Stimulated activated CD8-positive, alpha-beta memory T cell treated with anti-CD3 and anti-CD28 coated beads, Interleukin-2, amount 100 ng/mL, for 48 hours (primary cell): ENCODE measurements at places on chromosomes 2 and 18.

DNA sequence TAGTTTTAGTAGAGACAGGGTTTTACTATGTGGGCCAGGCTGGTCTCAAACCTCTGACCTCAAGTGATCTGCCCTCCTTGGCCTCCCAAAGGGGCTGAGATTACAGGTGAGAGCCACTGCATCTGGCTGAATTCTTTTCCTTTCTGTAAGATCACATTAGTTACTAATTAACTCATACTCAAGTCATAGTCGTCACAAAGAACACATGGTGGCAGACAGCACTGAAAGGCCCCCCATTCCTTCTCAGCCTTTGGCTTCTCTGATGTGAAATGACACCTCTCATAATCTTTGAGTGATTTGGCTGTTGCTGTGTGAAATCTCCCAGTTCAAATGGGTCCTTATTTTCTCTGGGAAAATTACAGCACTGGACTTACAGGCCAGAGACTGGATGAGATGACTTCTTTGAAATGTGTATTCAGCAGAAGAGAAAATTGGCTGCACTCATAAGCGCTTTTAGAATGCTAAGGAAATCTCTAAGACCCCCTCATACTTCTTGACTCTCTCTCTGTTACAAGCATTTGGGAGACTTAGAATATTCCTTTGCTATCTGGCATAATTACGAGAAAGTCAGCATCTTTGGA, 764.8 kb downstream of the RNF144A start:
- no peak for DNase-seq

DNA sequence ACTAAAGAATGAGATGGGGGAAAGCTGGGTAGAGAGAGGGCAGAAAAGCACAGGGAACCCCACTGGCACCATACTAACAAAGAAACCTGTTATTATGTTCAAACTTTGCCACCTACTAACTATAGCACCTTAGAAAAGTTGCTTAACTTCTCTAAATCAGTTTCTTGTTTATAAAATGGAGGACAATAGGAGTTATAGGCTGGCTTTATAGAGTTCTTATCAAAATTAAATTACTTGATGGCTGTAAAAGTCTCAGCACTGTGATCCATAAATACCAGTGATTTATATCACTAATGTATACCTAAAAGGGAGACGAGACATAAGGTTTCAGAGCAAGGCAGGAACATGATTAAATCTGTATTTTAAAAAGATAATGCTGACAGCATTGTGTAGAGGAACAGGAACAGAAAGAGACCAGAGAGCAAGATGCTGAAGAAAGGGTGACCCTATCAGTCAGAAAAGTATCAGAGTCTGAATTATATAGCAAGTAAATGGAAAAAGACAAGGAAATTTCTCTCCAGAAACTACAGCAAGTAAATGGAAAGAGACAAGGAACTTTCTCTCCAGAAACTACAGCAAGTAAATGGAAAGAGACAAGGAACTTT, 29.1 kb downstream of the PRKD3 start:
- no peak for DNase-seq

DNA sequence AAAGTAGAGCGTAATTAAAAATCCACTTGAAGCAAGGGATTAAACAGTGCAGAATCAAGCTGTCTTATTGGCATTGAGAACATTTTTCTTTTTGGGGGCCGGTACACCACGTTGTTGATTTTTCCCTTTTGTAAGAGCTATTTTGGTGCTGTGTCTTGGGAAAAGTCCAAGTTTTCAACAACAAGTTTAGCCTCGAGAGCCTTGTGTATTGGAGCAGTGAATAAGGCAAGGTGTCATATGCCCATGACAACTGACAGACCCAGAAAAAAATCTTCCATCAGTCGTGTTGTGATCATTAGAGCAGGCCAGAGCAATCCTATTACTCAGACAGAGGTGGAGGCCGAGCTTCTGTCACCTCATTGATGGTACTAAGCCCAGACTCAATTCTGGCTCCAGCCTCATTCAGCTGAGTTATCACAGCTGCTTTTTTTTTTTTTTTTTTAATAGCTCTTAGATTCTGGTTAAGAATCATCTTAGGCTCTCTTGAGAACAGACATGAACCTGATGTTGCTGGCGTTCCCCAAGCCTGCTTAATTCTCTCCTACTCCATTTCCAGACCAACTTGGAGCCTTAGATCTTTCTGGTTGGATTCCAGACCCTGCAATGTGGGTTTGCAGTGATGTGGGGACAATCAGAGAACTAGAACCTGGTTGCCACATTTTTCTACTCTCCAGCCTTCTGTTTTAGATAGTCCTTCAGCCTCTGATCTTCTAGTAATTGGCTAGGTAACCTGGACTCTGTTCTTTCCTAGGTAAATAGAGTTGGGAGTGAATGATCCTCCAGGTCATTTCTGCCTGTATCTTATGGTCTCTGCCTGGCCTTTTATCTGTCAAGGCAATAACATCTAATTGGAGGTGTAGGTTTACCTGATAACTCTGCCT, 43.1 kb downstream of the MOGAT1 start:
- no peak for DNase-seq

GRCh38 chr2:71892896-71893295, 254.8 kb downstream of the CYP26B1 start:
- no peak for DNase-seq

DNA sequence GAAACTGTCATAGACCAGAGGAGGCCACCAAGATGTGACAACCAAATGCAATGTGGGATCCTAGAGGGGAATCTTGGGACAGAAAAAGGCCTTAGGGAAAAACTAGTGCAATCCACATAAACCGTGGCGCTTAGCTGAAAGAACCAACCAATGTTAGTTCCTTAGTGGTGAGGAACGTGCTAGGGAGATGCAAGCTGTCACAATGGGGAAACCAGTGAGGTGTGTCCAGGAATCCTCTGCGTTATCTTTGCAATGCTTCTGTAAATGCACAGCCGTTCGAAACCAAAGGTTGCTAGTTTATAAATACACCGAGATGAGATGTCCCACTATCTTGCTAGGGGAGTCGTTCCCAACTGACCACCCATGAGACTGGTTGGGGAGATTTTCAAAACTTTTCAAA, 157.0 kb upstream of the ID2 start:
- DNase-seq: no peak

DNA sequence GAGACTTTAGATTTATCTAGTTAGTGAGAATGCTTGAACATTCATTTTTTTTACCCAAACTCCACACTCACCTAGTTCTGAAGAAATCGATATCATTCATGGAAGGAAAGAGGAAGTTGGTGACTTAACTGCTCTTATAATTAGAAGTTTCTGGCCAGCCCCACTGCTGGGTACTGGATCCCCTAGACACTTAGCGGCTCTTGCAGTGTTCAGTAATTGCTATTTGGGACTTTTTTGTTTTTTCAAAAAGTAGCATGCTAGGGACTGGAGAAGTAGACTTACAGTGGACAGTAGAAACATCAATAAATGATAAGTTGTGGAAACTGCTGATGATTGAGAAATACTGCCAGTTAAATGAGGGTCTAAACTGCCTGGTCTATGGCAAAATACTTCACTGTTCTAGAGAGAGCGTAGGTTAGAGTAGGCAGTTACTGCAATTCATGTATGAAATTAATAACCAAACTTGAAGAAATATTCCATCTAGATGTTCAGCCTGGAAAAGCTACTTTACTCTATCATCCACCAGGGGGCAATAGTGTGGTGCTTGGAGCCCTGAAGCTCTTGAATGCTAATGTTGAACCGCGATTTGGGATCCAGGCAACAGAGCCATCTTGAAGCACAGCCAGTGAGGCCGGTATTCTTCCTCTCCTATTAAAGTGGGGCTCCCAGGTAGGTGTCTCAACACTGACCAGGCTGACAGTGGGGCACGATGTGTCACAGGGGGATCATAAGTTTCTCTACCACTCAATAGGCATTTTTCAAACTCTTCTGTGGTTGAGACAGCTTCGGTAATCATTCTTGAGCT, 146.1 kb upstream of the SESTD1 start:
- DNase-seq: no peak

DNA sequence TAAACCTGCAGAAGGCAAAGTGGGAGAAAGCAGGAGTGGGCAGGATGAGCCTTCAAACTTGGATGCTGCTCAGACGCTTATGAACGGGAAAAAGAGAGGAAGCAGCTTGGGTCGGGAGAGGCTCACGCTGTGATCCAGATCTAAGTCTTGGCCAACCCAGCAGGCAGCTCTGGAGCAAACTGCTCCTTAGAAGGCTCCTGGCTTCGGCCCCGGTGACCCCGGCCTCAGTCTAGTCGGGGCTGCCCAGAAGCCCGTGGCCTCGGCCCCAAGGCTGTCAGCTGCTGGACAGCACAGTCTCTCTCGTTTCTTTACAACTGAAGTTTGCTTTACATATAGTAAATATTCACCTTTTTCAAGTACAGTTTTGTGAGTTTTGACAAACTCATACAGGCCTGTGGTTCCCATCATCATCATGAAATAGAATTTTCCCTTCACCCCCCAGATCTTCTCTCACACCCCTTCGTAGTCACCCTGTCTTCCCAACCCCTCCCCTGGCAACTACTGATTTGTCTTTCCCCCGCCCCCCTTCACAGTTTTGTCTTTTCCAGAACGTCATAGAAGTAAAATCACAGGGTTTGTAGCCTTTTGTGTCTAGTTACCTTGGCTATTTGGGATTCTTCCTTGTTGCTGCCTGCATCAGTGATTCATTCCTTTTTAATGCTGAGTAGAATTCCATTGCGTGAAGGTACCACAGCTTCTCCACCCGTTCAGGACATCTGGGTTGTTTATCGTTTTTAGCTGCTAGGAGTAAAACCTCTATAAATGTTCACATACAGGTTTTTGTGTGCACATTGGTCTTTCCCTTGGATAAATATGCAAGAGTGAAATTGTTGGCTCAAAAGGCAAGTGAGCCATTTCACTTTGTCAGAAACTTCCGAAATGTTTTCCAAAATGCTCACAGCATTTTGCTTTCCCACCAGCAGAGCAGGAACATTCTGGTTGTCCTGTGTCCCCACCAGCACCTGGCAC, 35.1 kb downstream of the MYO7B start:
- DNase-seq: no peak

DNA sequence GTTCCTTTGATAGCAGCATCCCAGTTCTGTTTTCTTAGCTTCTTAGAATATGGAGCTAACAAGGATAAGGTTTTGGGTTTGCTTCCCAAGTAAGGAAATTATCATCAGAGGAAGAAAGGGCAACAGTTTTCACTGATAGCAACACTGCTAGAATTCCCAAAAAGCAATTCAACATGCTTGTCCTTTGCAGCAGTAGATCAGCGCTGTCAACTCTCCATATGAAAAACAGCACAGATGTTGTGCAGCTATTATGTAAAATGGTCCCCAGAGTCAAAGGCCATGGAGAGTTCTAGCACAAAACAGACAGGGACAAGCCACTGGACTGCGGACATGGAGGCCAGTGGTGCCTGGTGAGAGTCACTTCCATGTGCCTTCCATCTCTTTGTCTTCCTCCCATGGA, 135.9 kb upstream of the RNF152 start:
- no peak for DNase-seq

DNA sequence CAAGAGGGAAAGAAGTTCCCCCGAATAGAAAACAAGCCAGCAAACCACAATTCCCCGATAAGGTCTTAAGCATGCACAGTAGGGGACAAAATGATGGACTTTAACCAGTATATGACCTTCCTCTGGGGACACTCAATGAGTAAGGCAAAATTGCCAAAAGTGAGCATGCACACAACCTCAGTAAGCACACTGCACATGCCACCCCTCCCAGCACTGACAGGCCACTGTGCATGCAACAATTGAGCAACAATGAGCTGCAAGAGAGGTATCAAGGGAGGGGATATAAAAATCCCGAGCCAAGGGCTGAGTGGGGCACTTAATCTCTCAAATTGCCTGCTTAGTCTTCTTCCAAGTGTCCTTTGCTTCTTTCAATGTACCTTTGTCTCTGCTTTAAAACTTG, 935.8 kb upstream of the SLC39A10 start:
- no peak for DNase-seq

DNA sequence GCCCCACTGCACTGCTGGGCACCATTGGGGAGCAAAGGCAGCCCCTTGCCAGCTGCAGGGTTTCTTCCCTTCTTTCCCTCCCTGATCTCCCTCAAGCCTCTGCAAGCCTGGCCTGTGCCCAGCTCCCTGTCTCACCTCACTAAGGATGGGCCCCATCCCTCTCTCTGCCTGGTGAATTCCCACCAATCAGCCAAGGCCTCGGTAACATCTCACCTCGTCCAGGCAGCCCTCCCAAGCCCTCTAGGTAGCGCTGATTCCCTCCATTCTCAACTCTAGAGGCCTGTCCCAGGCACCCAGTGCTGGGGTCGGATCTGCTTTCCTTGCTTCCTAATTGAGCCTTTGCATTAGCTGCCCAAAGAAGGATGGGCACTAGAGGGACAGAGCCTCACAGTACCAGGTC, 63.0 kb downstream of the CELF4 start:
- DNase-seq: no peak

DNA sequence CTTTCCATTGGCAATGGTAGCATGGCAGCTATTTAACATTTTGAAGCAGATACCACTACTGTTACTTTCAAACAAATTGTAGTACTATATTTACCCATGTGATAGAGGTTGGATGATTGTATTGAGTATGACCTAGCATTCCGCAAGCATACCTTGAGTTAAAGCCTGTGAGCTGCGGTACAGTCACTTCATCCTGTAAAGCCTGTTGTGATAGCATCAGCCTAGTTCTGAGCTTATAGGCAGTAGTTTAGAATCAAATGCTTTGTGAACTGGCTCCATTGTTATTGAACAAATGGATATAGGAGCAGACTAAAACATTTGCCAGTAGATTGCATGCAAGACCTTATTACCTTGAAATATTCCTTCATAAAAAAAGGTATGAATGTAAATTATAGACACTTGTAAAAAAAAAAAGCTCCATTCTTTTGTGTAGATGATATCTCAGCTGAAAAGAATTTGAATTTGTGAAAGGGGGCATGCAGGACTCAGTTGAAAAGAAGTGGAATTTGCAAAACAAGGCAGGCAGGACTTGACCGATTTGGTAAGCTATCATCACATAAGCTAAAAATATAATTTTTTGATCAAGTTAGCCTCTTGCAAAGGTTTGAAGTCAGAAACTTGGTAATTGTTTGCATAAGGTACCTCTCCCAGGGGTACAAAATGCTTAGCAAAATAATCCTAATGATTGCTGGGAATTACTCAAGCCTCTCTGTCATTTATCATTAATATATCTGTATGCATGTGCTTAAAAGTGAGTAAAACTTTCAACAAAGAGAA, 138.5 kb upstream of the ITGA4 start:
- DNase-seq: no peak

DNA sequence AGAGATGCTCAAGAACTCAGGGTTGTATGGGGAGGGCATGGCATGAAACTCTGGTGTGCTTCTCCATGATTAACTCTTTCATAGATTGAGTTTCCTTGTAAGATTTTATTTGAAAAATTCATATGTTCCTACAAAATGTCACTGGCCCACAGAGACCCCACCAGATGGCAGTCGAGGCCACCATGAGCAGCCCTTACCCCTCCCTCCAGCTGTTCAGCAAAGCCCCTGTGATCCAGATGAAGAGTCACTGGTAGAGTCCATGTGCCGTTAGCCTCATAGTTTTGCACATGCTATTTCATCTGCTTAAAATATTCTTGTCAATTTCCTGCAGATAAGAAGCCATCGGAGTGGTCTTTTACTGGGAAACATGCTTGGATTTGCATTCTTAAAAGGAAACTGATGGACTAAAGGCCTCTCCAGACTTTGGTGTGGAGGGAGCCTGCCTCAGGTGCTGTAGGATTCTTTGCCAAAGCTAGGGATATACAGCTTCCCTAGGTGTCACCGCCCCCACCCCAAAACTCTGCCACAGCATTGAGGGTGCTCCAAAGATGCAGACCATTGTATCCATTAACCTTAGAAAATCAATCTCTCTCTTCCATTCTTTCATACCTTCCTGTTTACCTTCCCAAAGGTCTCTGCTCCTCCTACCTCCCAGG, 18.8 kb downstream of the ZNF385B start:
- DNase-seq: no peak

- no peak for DNase-seq
Observed at GRCh38 chr2:238445409-238446190, 18.9 kb downstream of the ASB1 start.

- DNase-seq: no peak
Observed at GRCh38 chr2:219073413-219074129, 12.8 kb upstream of the IHH start.
